ENCODE measurements at places on chromosomes 2 and 18.
A peak's percentile ranks its signal among the peaks of the same experiment; 100 is the strongest.

- DNase-seq = no peak
Measured at GRCh38 chr2:30237966-30238800, 6.8 kb downstream of the LBH start.

DNA sequence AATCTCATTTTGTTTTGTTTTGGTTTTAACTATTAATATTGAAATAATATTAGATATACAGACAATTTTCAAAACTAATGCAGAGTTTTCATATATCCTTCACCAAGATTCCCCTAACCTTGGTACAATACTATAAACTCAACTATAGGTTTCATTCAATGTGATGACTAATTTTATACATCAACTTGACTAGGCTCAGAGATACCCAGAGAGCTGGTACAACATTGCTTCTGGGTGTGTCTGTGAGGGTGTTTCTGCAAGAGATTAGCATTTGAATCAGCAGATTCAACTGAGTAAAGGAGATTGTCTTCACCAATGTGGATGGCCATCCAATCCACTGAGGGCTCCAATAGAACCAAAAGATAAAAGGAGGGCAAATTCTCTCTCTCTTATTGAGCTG is 221.3 kb upstream of the CRIM1 start:
- DNase-seq = no peak

DNA sequence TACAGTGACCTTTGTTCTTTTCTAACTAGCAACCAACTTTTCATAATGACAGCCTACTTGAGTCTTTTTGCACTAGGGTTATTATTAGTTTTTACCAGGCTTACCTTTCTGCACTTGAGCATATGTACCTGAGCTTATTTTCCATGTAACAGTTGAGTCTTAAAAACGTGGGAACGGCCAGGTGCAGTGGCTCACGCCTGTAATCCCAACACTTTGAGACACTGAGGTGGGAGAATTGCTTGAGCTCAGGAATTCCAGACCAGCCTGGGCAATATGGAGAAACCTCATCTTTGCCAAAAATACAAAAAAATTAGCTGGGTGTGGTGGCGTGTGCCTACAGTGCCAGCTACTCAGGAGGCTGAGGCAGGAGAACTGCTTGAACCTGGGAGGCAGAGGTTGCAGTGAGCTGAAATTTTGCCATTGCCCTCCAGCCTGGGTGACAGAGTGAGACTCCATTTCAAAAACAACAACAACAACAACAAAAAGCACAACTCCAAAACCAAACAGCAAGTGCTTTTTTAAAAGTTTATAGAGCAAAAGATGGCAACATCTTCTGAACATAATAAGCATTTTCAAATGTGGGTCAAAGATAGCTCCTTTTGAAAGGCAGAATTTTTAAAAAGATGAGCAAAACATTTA is 57.1 kb upstream of the CD28 start:
- no peak for DNase-seq

DNA sequence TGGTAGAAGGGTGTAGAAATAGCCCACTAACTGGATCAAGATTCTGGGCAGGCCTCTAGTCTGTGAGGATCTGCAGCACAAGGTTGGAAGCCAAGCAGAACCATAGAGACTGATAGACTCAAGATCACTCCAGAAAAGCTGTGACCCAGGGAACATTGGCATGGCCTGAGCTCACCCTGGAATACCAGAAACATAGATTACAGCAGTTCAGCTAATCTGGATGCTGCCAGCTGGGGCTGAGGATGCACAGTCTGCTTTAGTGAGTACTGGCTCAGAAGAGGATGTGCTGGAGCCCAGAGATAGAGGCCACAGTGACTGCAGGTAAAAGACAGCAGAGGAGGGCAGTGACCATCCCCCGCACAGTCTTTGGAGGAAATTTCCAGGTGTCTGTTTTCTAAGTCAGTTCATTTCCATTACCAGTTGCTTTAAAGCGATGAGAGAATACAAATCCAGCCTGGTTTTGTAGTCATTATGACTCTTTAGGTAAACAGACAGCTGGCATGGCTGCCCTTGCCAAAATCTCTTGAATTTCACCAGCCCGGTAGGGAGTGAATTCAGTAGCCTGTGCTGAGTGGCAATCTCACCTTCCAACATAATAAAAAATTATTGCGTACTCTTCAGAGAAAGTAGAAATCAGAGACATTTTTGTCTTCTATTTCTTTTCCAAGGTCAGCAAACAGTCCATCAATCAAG is 119.2 kb downstream of the ANTXR1 start:
- no peak for DNase-seq

DNA sequence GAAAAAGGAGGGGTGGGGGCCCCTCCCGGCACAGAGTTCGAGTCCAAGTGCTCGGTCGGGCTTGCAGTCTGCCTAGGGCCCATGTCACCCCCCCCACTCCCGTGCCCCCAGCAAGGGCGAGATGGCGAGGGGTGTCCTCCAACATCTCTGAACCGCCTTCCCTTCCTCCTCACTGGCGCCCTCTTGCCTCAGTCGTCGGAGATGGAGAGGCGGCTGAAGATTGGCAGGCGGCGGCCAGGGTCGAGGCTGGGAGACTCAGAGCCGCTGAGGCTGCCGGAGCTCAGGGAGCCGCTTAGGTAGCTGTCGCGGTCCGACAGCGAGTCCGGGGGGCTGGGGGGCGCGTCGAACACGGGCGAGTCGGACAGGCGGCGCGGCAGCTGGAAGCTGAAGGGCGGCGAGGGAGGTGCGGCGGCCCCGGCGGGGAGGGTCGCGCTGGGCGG is 2.3 kb downstream of the ZFP36L2 start:
- peak; percentile 82 for DNase-seq
